ENCODE measurements at places on chromosomes 4 and X.

DNA sequence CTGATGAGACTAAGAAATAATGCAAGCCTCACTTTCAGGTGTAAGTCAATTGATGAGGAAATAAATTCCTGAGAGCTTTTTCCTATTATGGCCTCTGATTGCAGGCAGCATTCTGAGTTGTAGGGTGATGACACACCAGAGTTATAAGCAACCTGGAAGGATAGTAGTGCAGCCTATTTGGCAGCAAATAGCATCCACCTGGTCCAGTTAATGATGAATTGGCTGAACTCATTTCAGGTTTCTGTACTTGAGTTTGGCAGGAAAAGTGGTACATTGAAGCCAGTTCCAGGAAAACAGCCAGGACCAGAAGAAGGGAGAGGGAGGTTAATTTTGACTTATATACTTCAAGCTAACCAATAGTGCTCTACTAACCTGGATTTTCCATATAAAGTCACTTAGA lies 316.8 kb downstream of the NAF1 start:
- DNase-seq = no peak

GRCh38 chr4:117481742-117482141 lies 396.4 kb upstream of the TRAM1L1 start:
- no peak for DNase-seq

DNA sequence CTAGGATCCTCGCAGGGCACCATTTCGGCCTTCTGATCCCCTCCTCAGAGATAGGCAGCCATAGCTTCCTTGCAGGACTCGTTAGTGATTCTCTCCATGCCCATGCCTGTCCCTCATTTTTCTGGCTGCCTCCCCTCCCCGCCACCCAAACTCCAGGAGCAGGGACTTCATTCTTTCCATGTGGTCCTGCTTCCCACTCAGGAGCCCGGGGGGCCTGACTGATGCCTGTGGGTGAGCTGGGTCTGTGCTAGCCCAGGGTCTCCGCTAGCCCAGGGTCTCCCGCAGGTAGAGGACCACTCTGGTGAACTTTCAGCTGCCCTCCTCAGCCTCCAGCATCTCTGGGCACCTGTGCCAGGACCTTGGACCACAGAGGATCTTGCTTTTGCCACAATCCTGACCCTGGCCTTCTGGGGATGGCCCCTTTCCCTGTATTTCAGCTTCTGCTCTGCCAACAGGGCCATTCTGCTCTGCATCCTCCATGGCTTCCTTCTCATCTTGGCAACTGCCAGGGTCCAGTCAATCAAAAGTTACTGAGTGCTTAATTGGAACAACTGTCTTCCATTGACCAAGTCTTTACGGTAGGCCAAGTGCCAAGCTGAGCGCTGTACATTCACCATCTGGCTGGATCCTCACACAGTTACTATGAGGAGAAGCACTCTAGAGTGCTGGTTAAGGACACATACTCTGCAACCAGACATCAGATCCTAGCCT lies 152.2 kb downstream of the EFNB1 start:
- DNase-seq = no peak

DNA sequence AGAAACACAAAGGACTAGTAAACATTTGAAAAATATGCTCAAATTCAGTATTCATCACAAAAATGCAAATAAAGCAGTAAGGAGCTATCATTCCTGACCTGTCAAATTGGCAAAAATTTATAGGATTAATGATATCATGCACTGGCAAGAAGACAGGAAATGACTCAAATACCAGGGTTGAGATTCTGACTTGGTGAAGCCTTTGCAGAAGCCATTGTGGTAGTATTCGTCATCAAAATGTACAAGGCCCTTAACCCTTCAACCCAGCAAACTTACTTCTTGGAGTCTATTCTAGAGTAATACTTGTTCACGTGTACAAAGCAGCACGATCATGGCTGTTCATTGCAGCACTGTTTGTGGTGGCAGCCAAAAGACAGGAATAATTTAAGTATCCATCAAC lies 132.4 kb downstream of the ENOX2 start:
- no peak for DNase-seq

- peak; percentile 43 for DNase-seq
These were observed 3.1 kb downstream of the LEF1 start for GRCh38 chr4:108165586-108165985.

DNA sequence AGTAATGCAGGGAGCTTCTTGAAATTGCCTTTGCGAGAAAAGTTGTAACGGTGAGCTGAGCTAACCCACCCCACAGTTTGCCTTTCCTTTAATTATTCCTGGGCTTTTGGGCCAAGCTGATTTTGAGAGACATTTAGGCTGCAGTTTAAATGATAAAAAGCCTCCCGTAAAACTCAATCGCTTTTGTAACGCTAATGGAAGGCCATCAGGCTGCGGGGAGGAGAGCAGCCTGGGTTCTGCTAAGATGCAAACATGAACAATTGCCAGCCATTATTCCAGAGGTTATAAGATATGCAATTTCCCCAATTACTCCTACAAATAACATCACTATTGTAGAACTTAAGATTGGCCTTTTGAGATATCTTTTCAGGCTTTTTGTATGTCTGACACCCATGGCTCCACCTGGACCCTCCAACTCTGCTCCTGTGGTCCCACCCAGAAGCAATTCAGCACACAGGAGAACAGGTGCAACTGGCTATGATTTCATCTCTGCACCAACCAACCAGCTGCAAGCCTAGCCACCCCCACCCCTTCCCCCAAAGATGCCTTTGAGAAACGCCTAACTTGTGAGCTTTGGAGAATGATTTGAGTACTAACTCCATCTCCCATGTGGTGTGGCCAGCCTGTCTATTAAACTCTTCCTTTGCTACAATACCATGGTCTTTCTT lies 108.2 kb upstream of the FAM9C start:
- DNase-seq = no peak

GRCh38 chr4:101104312-101105052 lies 242.8 kb downstream of the PPP3CA start:
- no peak for DNase-seq

- DNase-seq = no peak
These were observed 38.2 kb upstream of the TLR3 start for GRCh38 chr4:186030795-186031194.

- DNase-seq = no peak
These were observed 12.5 kb downstream of the HS3ST1 start for GRCh38 chr4:11416071-11416766.

- DNase-seq = no peak
These were observed 39.2 kb upstream of the MSX1 start for GRCh38 chr4:4820261-4820660.

GRCh38 chrX:125736008-125736729 lies 416.5 kb downstream of the TEX13C start:
- no peak for DNase-seq

- no peak for DNase-seq
These were observed 250.3 kb upstream of the ARSJ start for GRCh38 chr4:114229706-114230105.

DNA sequence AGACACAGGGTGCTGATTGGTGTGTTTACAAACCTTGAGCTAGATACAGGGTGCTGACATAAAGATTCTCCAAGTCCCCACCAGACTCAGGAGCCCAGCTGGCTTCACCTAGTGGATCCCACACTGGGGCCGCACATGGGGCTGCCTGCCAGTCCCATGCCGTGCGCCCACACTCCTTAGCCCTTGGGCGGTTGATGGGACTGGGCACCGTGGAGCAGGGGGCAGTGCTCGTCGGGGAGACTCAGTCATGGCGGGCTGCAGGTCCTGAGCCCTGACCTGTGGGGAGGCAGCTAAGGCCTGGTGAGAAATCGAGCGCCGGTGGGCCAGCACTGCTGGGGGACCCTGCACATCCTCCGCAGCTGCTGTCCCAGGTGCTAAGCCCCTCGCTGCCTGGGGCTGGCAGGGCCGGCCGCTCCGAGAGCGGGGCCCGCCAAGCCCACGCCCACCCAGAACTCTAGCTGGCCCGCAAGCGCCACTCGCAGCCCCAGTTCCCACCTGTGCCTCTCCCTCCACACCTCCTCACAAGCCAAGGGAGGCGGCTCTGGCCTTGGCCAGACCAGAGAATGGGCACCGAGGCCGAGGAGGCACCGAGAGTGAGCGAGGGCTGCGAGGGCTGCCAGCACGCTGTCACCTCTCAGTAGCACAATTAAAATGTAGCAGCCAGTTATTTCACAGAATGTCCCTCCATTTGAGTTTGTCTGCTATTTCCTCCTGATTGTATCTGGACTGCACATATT lies 76.1 kb upstream of the PNPLA4 start:
- no peak for DNase-seq

GRCh38 chr4:8343262-8343966 lies 73.9 kb downstream of the HTRA3 start:
- no peak for DNase-seq

GRCh38 chr4:101693842-101694398 lies 96.6 kb upstream of the BANK1 start:
- no peak for DNase-seq

DNA sequence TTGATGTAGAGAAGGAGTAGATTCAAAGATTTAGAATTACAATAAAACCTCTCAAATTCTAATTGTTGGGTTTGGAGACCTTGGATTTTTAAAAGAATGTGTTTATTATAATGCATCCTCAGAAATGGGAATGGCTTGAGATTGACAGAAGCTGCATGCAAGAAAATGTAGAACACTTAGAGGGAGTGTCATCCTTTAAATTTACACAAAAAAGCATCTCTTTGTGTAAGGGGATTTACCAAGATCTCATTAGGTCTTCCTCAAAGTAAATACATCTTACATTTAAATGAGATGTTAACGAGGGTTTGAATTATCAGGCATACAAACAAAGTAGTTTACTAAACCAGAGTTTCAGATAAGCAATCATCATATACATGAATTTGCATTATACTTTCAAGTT lies 615.0 kb downstream of the FAM133A start:
- DNase-seq = no peak

DNA sequence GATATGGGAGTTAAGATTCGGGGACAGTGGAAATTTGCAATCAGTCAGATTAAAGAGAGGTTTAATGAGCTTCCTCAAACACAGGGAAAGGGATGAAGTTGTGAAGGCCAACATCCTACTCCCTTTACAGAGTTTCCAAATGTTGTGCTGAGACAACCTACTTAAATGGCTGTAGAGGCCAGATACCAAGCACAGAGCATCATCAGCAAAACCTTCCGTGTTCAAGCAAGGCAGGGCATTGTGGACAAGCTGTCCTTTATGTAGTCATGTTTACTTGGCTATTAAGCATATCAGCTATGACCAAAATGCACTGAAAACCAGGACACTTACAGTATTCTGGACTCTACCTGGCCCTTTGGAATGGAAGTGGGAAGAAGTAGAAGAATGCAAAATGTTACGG lies 197.3 kb downstream of the DMD start:
- DNase-seq = no peak

DNA sequence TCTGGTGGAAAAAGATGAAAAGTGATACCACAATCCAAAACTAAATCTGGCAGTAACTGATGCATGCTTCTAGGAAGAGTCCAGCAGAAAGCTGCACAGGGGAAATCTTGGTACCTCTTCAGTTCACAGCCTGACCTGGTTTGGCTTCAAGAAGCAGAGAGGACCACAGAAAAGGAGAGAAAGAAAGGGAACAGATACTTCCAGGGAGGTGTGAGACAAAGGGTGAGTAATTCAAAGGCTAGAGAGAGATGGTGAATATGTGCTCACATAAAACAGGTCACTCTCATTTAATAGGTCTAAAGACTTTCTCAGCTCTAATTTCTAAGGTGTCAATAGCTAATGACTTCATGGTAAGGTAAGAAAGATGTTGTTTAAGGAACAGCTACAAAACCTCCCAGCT lies 11.2 kb downstream of the FGFBP2 start:
- DNase-seq = no peak

DNA sequence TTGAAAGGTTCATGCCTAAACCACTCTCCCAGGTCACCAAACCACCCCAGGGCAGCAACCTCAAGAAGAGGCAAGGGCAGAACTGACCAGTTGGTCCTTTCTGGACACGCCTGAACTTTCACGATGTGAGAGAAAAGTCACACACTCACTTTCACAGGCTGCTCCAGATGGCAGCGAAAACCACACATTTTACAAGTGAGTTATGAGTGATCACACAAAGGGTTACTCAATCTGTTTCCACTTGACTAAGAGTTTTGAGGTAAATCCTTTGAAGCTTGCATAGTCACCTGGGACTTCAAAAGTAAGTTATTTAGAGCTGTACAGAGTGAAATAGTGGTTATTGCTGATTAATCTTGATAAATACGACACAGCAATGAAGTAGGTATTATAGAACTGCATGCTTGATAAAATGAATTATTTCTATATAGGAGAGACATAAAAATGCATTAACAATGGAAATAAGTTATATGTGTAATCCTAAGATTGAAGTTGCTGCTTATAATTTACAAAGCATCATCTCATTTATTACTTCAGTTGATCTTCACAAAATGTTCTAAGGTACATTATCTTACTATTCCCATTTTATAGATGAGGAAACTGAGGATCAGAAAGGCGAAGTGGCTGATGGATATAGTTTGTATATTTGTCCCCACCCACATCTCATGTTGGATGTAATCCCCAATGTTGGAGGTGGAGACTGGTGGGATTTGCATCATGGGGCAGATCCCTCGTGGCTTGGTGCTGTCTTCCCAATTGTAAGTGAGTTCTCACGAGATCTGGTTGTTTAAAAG lies 103.0 kb upstream of the KLF3 start:
- no peak for DNase-seq

- DNase-seq = no peak
These were observed 75.9 kb downstream of the NAA11 start for GRCh38 chr4:79249881-79250503.

DNA sequence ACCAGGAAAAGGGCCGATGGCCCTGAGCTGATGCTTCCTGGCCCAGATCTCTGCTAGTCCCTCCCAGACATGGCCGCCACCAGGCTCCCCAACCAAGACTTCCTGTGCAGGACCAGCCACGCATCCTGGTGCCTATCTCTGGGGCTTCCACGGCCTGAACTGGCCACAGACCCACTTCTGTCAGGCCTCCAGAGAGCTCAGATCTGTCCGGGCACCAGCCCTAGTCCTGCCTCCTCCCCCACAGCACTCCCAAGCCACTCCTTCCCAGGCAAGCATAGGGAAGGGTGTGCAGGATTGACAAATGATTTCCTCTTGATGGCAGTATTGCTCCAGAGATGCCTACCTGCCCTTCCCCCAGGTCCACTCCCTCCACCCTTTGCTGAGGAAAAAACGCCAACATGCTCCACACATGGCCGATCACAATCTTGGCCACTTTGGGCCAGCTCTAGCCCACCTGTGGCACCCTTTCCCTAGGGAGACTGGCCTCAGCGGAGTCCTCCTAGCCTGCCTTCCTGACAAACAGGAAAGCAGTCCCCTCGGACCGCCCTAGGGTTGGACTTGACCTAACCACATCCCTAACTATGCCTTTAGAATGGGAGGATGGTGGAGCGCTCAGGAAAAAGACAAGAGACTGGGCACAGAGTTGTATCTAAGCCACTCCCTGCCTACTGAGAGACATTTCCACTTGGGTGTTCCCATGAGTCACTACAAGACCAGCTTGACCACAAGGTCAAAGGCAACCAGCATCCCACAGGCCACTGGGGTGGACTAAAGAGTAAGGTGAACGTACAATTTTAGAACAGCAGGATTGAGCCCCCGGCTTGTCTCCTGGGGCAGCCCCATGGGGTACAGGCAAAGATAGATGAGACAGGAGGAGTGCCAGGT lies 277.5 kb upstream of the AGTR2 start:
- DNase-seq = no peak

DNA sequence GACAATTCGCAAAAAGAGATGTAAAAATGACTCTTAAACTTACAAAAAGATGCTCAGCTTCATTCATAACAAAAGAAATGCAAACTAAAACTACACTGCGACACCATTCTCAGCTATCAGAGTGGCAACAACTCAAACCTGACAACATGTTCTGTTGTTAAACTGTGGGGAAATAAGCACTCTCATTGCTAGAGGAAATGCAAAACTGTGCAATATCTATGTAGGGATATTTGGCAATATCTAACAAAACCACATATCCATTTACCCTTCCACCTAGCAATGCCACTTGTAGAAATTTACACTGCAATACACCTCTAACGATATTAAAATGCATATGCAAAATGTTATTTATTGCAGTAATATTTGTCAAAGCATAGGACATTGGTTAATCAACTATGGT lies 78.3 kb upstream of the EGFL6 start:
- DNase-seq = no peak

Measured in CD4-positive, alpha-beta T cell treated with Interleukin-17A for 1 hour (primary cell).